WERI-Rb-1 (cell line): ENCODE measurements at places on chromosomes 2 and 18.

- DNase-seq: no peak
Observed at GRCh38 chr2:71783215-71783614, 329.9 kb downstream of the DYSF start.

DNA sequence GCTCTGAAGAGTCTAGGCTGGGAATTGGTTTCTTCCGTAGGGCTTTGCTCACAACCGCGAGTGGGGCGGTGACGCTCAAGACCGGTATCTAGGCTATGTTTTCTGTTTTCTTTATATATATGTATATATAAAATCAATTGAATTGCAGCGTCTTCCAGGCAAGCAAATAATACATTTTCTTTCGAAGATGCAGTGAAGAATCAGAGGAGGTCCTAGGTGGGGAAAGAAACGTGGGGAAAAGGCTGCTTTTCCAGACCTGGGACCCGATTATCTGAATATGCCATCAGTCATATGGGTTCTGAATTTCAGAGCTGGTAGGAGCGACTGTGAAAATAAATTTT is 714 bp upstream of the SCN9A start:
- DNase-seq: no peak

GRCh38 chr2:16745466-16745865 is 79.8 kb upstream of the CYRIA start:
- DNase-seq: no peak

GRCh38 chr18:60022671-60023276 is 123.0 kb downstream of the PMAIP1 start:
- DNase-seq: no peak

DNA sequence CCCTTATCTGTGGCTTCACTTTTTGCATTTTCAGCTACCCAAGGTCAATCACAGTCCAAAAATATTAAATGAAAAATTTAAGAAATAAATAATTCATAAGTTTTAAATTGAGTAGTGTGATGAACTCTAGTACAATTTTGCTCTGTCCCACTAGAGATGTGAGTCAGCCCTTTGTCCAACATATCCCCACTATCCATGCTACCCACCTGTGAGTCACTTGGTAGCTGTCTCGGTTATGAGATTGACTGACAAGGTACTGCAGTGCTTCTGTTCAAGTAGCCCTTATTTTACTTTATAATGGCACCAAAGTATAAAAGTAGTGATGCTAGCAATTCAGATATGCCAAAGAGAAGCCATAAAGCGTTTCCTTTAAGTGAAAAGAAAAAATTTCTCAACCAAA is 28.8 kb downstream of the ADCY3 start:
- no peak for DNase-seq

GRCh38 chr2:163768881-163769695 is 33.3 kb upstream of the FIGN start:
- no peak for DNase-seq

- no peak for DNase-seq
Observed at GRCh38 chr2:4962419-4962818, 729.8 kb upstream of the SOX11 start.

DNA sequence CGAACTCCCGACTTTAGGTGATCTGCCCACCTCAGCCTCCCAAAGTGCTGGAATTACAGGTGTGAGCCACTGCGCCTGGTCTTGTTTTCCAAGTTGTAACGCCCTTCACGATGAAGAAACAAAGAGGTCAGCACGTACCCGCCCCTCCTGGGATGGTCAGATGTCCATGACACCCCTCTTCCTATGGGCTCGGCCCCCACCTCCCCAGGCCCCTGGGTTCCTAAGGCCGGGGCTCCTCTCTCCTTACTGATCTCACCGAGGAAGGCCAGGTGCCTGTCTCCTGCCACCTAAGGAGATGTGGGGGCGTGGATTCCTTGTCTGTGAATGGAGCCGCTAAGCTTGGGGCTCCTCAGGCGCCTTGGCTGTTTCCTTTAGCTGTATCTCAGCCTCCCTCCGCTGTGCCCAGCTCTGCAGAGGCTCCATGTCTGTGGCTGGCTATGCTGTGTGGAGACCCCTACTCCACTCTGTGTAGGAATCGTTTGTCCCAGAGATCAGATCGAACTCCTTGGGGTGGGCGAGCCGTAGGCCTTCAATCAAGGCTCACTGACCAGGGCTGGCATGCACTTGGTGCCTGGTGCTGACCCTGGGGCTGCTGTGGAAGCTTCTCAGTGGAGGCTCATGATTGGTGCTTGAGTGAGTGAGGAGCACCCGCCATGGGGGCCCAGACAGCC is 8.8 kb downstream of the COLEC11 start:
- no peak for DNase-seq

DNA sequence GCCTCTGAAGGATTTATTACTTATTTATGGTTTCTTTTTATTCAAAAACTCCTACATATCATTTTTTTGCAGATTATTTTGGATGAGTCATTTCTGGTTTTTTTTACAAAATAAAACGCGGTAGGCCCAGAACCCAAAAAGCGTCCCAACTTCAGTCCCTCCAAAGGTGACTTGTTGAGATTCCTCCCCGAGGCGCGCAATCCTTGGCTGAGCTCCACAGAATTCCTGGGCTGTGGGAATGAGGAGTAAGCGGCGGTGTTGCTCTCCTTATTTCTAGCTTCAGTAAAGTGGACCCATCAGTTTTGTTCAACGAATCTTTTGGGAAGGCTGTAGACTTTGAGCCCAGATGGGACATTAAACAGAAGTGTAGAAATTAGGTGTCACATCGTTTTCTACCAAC is 67.0 kb upstream of the RMP24 start:
- no peak for DNase-seq

GRCh38 chr18:56276466-56276865 is 361.9 kb downstream of the TXNL1 start:
- DNase-seq: no peak

DNA sequence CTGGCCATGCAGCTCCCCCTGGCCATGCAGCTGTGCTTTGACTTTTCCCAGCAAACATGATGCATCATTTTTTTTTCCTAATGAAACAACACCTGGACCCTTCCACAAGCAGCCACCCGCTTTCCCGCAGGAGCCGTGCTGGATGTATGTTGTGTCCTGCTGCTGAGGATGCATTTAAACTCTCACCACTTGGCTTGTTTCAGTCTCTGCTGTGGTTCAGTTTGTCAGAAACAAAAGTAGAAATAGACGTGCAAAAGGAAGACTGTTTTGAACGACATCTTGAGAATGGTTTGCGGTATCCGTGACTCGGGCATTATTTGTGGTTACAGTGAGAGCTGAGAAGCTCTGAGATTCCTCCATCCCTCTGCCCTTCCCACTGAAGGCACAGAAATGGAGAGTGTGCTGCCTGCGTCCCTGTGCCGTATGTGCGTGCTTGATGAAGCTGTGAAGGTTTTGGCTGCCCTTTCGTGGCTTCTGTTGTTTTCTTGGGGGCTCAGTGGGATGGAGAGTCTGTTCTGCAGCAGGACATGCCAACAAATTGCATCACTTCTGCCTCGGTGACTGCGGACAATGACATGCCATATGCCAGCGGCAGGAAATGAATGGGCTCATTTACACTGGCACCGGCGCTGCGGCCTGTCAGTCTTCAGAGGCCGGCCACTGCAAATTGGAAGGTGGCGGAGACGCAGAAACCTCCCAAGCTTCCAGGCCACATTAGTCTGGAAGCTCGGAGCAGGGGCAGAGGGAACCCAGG is 417.7 kb upstream of the SALL3 start:
- DNase-seq: no peak

DNA sequence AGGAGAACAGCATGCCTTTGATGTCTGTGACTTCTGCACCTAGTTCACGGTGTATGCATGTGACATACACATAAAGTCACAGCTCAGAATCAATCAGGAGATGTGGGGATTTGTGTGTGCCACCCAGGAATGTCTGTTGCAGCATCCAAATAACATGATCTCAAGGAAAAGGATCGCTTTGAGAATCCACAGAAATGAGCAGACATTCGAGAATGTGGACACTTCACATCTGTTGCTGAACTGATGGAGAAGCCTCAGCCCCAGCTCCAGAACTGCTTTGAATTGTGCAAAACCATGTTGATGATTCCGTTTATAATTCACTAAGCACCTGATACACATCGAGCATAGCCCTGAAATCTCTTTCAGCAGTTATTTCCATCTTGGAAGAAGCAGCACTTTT is 208.6 kb downstream of the CMPK2 start:
- DNase-seq: no peak

- DNase-seq: no peak
Observed at GRCh38 chr2:61534926-61535325, 3.2 kb downstream of the XPO1 start.

DNA sequence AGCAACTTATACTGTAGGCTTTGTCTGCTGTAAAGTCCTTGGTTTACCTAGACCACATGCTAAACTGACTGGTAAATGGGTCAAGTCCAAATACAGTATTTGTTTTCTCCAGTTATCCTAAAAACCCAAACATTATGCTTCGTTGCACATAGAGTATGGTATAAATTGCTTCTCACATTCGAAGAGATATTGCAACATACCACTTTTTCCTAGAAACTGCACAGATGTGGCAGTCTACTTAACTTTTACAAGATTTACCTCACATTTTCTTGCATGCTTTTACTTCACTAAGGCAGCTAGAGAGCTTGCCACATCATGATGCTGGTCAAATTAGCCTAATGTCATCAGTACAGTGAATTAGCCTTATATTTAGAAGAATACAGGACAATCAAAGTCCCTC is 66.0 kb upstream of the SCN7A start:
- DNase-seq: no peak

DNA sequence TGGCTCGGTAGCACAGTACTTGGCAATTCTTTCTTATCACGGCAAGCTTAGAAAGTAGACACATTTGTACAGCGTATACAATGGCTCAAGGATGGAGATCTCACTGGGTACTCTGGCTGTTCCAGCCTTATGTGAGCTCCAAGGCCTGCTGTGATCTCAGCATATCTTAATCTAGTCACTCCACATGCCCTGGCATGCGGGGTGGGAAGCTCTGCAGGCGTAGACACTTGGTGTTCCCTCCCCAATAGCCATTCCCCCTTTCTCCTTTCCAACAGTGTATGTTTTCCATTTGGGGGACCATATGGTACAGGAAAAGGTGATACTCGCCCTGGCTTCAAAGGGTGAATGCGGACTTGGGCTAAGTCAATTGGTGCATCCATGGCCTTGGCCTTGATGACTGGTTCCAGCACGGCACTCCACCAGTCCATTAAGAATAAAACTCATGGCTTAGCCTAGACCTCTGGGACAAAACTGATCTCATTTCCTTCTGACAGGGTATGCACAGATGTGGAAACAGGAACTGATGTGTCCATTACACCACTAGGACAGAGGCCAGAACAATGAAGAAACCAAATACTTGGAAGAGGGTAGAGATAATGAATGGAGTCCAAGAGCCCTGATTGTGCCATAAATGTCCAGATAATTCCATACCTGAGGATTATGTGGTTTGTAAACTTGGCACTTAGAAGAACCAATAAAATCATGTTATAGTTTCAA is 28.4 kb downstream of the TGIF1 start:
- DNase-seq: no peak

DNA sequence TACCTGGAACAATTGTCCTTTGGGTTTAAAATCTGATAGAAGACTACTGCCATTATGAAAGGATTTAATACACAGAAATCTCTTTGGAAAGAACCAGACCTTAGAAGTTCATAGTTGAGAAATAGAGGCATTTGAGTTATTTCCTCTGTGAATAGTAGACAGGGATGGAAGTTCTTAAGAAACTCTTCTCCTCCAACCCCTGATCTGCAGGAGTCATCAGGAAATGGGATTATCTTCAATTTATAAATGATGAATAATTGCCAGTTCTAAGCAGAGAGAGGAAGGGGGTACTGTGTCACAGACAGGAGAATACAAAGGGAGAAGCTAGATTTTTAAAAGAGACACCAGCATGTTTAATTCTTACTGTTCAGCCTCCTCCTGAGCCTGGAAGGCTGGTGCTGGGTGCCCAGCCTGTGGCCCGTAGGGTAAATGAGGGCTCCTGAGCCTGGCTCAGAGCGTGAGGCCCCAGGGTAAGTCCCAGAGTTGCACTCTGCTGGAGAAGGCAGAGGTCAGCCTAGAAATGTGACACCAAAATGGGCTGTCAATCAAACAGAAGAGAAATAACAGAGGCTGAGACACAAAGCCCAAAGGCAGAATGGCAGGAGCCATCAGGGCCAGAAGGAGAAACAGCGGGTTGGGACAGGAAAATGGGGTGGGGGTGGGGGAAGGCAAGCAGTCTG is 58.2 kb upstream of the PKDCC start:
- no peak for DNase-seq

DNA sequence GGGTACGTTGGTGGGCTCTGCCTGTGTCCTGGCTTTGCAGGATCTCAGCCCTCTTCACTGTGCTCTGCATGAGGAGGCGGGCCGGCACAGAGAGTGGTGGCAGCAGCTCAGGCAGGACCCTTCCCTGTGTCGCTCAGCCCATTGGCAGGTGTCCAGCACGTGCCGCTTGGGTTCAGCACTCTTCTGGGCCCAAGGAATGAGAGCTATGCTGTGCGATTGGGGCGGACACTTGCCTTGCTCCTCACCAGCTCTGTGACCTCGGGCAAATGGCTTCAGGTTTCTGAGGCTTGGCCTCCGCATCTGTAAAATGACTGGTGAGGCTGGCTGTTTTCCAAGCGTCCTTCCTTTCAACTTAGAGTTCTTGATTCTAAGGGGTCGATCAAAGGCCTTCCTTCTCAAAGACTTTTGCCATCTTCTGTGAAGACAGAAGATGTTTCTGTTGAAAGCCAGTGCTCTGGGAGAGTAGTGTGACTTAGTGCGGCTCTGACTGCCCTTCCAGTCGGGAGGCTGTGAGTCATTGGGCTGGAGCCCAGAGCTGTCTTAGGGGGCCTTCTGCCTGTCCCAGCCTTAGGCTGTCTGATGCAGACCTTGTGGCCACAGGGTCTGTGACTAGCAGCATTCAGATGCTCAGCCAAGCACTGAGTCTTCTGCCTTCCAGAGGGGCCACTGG is 35.6 kb downstream of the GLI2 start:
- DNase-seq: no peak

- no peak for DNase-seq
Observed at GRCh38 chr2:173151671-173152401, 76.2 kb downstream of the MAP3K20 start.

DNA sequence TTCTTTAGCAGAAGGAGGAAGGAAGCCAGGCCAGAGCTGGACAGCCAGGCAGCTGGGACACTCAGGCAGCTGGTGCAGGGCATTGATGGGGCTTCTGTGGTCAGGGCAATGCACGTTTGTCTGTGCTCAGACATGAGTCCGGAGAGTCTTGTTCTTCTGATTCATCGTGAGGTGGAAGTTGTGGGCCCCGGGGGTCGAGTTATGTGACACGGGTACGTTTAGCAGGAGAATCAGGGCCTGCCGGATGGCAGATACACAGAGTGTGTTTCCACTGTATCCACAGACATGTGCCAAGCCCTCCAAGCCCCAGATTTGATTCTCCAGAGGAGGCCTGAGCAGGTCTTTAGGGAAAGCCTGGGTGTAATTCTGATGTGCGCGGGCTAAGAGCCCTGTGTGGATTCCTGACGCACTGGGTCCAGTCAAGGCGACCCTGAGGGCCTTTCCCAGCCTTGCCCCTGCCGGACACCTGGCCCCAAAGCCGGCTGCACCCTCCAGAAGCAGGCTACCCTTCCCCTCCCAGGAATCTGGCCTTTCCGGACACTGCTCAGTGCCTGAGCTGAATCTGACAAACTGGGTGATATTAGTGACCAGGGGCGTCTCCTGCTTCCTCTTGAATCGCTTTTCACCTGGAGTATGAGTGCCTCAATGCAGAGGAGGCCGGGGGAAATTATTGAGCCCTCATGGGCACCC is 10.1 kb downstream of the ARHGEF4 start:
- no peak for DNase-seq
